ENCODE measurements at places on chromosomes 2 and 18. TPM values are rescaled to one million over a fixed set of nuclear protein-coding genes. Genes with fewer than 3 reads are reported as not detected.
A peak's percentile ranks its signal among the peaks of the same experiment; 100 is the strongest.

MARCO gene
- 0.03 TPM for polyA plus RNA-seq

IL1R1 gene
- polyA plus RNA-seq: 36.7 TPM

DNA sequence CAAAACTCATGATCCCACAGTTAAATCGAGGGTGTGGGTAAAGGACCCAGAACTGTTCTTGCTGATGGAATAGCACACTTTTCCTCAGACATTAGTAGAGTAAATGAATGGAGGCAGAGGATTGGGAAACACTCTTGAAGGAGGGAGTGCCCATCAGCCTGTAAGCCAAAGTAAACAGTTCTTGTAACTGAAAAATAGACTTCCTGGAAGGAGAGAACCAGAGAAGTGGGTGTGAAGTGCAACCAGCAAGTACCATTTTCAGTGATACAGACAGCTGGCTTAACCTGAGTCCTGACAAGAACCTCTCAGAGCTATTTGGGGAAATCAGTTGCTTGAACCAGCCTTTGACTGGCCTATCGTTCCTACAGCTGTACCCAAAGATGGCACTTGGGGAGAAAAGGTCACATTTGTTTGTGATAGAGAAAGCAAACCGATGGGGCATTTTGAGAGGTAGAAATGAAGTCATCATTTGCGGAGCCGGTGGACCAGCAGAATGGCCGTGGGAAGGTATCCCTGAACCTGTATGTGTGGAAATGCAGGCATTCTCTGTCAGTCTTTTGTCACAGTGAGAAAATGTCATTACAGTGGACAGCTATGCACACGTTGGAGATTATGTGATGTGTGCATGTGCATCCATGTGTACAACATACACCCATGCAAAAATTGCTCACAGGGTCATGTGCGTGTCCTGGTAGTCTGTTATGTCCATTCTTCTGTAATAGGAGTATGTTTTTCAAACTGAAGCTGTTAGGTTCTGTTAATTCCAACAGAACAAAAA lies 17.8 kb downstream of the CRIM1 start:
- DNase-seq: peak; percentile 67
- no peak overlapping the region for H3K4me3 ChIP-seq
- H3K27ac ChIP-seq: peak overlapping the region; percentile 26
- no peaks in the 10 kb centered on the region for H3K27me3 ChIP-seq
- no peaks in the 10 kb centered on the region for H3K36me3 ChIP-seq

DNA sequence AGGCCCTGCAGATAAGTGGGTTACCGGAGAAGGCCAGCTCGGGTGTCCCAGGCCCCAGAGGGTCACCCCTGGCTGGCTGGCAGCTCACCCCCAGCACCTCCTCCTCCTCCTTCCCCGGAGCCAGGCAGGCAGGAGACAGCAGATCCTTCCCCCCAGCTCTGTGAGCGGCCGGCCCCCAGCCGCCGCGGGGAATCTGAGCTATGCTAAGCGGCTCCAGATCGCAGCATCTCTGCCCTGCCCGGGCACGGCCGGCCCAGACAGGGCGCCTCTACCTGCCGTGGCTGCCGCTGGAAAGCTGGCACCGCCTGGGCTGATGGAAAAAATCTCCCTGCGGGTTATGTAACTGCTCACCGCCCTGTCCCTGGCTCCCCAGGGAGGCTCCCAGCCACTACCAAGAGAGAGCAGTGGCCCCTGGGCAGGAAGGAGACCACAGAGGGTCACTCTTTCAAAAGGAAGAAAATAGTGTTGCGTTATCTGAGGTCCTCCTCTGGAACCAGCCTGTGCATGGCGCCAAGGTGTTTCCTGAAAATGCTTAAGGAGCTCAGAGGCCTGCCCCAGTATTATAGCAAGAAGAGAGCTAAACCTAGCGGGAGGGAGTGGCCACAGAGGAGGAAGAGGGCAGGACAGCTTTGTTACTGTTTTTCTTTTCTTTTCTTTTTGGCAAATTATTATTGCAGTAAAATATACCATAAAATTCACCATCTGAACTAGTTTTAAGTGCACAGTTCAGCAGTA lies 179.0 kb downstream of the SMAD7 start:
- no peak overlapping the region for H3K4me3 ChIP-seq
- no peak overlapping the region for H3K27ac ChIP-seq
- H3K36me3 ChIP-seq: peaks cover 65% of the 10 kb centered on the region
- H3K27me3 ChIP-seq: no peaks in the 10 kb centered on the region
- H3K4me1 ChIP-seq: no peaks in the 10 kb centered on the region

GRCh38 chr2:174492963-174493431 lies 6.2 kb upstream of the GPR155 start:
- H3K4me1 ChIP-seq: no peaks in the 10 kb centered on the region
- peak overlapping the region; percentile 90 for H3K27ac ChIP-seq
- DNase-seq: peak; percentile 67
- peaks cover 3% of the 10 kb centered on the region for H3K27me3 ChIP-seq
- no peaks in the 10 kb centered on the region for H3K36me3 ChIP-seq
- peak overlapping the region; percentile 11 for H3K4me3 ChIP-seq

DNA sequence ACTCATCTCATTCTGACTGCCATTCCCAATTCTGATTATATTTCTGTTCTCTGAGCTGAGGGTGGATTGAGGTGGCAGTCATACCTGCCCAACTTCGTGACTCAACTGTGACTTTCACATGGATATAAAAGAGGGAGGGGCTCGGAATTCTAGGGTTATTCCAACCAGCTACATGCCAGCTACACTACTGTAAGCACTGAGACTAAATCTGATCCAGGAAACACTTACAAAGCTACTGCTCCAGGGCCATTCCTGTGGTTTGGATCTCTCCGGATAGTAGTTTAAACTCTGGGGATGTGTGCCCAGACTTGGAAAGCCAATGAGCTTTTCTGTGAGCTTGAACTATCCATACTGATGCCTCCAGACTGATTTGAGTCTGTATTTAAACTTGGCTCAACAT lies 7.9 kb downstream of the MAP2 start:
- H3K27ac ChIP-seq: no peak overlapping the region
- no peak overlapping the region for H3K4me3 ChIP-seq
- no peaks in the 10 kb centered on the region for H3K27me3 ChIP-seq
- H3K36me3 ChIP-seq: no peaks in the 10 kb centered on the region
- no peak for DNase-seq

DNA sequence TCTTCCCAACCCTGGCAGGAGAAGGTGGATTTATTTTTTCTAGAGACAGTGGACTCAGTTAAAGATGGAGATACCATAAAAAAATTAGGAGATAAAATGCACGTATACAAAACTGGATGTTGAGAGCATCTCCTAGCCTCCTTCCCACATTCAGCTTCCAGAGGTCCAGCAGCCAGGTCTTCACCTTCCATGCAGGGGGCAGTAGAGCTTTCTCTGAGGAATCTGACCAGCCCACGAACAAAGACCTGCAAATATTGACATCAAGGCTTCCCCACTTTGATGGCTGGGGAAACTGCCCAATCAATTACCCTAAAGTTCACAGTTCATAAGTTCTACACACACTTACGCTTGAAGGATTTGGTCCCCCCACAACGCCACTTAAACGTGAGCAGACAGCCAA lies 24.5 kb downstream of the AQP4 start:
- H3K27ac ChIP-seq: no peak overlapping the region
- no peaks in the 10 kb centered on the region for H3K27me3 ChIP-seq
- no peak overlapping the region for H3K4me3 ChIP-seq
